ENCODE measurements at places on chromosomes 4 and X.
A peak's percentile ranks its signal among the peaks of the same experiment; 100 is the strongest.

DNA sequence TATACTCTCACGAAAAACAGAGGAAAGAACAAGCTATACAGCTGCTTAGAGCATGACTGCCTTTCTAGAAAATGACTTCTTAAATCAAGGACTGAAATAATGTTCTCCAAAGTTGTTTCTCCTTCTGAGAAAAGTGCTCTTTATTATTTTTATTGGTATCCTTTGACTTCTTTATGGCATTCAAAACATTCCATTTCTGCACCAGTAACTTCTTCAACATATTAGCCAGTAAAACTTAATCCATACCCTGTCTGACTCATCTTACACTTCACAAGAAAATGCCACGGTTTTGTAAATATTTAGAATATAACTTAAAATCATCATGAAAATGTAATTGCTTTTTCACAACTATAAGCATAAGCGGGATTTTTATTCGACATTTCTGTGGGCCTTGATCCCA, 180.4 kb downstream of the NR3C2 start:
- DNase-seq, result no peak

DNA sequence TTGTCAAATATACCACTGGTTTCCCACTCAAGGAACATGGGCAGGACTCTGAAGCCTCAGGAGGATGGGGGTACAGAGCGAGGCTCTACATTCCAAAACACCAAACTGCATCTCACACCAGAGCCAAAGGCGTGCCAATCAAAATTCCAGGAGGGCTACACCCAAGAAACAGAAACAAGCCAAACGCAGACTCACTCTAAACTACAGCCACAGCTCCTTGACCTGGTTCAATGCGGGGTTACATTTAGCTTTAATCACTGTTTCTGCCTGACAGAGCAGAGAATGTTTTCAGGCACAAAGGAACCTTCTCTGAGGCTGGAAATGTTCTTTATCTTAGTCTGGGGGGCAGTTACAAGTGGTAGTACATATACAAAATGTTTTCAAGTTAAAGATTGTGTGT, 2121.5 kb upstream of the AGA start:
- DNase-seq, result no peak

DNA sequence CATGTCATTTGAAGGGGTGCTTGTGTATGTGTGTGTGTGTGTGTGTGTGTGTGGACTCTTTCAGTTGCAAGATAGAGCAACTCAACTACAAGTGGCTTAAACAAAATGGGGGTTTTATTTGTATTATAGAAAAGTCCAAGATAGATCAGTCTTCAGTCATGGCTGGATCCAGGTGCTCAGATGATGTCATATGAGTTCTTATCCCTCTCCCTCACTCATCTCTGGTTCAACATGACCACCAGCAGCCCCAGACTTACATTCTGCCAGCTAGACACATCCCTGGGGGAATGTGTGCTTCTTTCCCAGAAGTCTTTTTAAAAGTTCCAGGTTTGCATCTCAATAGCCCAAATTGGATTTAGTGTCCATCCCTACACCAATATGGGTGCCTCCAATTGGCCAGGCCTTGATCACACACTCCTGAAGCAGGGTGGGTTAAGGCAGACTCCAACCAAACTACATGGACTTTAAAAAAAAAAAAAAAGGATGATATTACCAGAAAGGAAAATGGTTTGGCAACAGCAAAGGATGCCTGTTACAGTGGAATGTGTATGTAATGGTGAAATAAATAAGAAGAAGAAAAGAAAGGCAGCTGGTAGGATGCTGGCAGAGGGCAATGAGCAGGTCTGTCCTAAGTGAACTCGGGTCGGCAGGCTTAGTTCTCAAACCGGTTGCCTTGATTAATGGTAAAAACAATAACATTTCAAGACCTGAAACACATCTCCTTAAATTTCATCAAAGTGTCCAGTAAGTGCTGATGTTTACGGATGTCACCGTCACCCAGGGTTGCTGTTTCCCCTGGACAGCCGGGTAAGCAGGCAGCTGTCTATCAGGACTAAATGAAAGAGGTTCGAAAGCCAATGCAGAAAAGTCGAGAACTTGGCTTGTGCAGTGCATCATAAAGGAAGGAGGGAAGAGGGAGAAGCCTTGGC, 107.7 kb downstream of the SMIM20 start:
- no peak for DNase-seq

DNA sequence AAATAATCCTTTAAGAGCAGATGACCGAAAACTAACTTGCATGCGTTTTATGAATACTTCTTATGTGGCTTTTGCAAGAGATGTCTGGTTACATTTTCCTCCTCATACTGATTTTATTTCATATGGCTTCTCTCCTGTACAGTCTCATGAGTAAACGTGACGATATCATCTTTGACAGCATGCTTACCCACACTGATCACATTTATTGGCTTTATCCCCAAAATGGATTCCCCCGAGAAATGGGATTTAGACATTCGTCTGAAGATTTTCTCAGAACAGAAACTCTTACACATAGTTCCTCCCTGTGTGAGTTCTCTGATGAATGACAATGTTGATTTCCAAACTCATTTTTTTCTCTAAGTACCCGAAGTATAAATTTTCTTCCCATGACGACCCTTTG, 939.7 kb upstream of the LCORL start:
- DNase-seq, result no peak

- DNase-seq, result peak; percentile 26
These were observed 569.3 kb upstream of the DIPK2B start for GRCh38 chrX:45769761-45770582.

- DNase-seq, result peak; percentile 74
These were observed at the start of gene RAB9A for GRCh38 chrX:13688958-13689740. Gene RAB9A (plus strand): TSS chrX:13689128. CDS start chrX:13708747, 19,619 bp downstream.

DNA sequence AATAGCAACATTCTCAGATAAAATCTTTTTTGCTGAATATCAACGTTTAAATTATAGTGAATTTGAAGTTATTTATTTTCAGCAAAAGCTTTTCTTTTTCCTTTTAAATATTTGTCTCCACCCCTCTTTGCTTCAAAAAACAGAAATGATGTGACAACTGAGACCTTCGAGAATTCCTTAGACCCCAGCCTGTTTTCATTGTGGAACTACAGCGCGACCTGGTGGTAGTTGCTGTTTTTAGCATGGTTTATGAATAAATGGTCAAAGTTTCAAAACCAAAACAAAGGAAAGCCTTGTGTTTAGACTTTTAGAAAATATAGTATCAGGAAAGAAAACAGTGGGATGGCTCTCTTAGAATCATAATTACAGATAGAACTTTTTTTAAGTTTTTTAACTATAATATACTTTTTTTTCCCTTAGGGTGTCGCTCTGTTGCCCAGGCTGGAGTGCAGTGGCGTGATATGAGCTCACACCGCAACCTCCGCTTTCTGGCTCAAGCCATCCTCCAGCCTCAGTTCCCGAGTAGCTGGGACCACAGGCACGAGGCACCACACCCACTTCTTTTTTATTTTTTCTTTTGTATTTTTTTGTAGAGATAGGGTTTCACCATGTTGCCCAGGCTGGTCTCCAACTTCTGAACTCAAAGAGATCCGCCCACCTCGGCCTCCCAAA, 26.8 kb upstream of the TMEM184C start:
- DNase-seq, result peak; percentile 12

DNA sequence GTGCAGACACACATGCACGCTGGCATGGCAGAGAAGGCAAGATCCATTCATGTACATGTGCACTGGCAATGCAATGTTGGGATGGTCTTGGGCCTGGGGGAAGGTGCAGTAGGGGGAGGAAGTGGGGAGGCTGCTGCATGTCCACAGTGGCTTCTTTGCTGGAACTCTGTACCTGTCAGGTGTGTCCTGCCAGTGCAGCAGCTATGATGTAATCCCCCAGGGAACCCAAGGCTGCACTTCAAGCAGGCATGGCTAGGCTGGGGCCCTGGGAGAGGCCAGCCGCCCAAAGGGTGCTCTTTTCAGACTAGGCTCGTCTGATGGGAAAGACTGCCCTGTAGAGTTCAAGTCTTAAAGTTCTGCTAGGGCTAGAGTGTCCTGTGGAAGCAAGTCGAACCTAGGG, 1304.0 kb downstream of the FAM133A start:
- DNase-seq, result no peak

GRCh38 chr4:121421594-121421993, 40.8 kb upstream of the QRFPR start:
- DNase-seq, result no peak

- no peak for DNase-seq
These were observed 248.7 kb downstream of the CAMK2D start for GRCh38 chr4:113512880-113513279.

DNA sequence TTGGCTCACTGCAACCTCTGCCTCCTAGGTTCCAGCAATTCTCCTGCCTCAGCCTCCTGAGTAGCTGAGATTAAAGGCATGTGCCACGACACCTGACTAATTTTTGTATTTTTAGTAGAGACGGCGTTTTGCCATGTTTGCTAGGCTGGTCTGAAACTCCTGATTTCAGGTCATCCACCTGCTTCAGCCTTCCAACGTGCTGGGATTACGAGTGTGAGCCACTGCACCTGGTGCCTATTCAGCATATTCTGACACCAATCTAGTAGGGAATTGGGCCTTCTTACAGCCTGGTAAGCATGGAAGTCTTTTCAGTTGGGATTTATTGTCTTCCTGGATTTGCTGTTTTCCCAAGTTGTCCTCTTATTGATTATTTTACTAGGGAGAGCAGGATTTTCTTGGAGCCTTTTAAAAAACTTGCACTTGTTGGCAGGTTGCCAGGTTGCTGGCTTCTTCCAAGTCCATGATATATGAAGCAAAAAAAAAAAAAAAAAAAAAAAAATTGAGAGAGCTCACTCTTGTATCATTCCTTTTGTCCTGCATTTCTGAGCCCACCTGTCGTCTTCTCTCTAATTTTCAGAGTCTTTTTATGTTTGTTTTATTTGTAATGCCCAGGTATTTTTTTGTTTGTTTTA, 43.7 kb downstream of the TMPRSS11E start:
- DNase-seq, result no peak

- DNase-seq, result no peak
These were observed 80.7 kb upstream of the IGFBP7 start for GRCh38 chr4:57190601-57191481.

GRCh38 chr4:47525154-47525819, 40.2 kb downstream of the ATP10D start:
- DNase-seq, result no peak

- no peak for DNase-seq
These were observed 92.6 kb downstream of the TIGD2 start for GRCh38 chr4:89203902-89204301.

DNA sequence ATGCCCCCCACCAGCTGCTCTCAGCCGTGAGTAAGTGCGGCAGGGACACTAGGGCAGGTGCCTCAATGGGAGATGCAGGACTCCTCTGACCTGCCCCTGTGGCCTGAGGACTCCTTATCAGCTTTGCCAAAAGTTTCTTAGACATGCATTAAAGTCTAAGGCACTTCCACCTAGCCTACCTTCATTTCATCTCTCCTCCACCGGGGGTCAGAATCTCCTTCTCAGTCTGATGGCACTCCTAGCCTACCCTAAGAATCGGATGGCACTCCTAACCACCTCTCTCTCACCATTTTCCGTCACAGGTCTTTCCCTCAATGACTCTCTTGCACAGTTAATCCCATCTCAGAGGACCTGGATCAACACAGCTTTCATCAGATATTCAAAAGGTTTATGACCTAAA, 85.9 kb downstream of the OTC start:
- DNase-seq, result no peak

DNA sequence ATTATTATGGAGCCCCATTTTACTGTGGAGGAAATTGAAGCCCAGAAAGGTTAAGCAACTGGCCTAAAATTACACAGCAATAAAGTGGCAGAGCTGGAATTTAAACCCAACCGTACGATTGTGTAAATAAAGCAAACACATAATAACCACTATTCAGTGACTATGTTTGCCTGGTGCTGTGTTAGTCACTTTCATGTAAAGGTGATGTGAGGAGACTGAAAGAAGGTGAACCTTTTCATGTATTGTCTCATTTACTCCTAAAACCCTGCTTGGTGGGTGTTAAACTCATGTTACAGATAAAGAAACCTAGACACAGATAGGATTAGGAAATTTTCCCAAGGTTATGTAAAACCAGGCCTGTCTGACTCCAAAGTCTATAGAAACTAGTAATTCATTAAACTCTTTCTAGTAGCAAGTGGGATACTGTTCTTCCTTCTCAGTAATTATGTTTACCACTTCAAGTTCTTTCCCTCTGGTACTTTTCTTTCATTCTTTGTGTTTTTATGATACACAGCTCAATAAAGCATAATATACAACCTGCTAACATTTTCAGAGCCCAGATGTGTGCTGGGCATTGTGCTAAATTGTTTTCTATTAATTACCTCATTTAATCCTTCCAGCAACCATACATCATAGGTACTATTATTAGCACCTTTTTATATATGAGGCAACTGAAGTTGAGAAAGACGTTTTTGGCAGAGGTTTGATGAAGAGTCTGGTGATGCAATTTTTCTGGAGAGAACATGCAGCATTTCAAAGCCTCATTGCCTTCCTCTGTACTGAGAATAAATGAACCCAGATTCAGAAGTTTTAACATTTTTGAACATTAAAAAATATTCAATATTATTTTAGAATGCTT, 202.7 kb downstream of the SPRY1 start:
- DNase-seq, result no peak

- no peak for DNase-seq
These were observed 210.4 kb downstream of the PTTG2 start for GRCh38 chr4:38170338-38171169.

DNA sequence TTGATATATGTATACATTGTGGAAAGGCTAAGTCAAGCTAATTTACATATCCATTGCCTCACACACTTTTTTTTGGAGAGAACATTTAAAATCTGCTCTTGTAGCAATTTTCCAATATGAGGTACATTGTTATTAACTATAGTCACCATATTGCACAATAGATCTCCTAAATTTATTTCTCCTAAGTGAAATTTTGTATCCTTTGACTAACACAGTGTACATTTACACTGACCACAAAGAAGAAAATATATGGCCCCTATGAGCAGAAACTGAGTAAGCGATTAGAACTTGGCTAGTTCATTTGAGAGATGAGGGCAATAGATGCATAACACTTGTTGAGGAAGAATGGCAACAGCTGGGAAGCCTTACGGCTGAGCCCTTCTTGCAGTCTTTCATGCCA, 20.3 kb upstream of the GUCY1B1 start:
- no peak for DNase-seq

DNA sequence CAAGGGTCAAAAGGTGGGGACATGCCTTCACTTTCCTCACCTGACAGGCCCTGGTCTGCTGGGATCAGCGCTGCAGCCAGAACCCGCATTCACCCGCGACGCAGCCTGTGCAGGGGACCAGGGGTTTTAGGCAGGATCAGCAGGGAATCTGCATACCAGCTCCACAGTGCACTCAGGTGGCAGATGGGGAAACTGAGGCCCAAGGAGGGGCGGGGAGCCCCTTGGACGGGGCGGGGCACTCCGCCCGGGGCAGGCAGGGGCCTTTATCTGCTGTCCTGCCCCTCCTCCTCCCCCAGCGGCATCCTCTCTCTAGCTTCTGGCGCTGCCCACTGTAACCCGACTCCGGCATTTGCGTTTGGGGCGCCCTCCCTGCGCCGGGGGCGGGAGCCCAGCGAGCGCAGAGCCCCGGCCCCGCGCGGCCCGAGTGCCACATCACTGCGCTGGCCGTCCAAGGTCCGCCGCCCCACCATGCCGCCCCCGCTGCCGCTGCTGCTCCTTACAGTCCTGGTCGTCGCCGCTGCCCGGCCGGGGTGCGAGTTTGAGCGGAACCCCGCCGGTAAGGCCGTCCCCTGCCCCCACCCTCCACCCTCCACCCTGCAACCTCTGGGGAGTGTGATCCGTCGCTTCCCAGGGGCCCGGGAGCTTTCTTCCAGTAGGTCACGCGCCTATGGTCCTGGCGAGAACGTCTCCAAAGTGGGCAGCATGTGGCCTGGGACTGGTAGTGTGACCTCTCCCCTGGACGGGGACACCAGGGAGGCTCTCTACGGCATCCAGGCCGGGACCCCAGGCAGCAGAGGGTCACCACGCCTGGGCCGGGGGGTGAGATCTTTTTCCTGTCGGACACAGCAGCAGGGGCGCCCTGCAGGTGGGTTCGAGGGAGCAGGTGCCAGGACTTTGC, at the start of gene CPZ:
Gene CPZ (plus strand): TSS at position 400 of the 898 bp plus-strand sequence. CDS start 69 bp downstream, at position 469.
- DNase-seq, result no peak

Measured in CD4-positive, alpha-beta T cell treated with Interleukin-6 at 100 ng/mL for 8 hours (primary cell).